Effector memory CD4-positive, alpha-beta T cell (primary cell): ENCODE measurements at places on chromosomes 11 and 22.

GRCh38 chr22:38872172-38872830 lies at the start of gene CBX6:
Gene CBX6, minus strand, starts transcription at chr22:38872216. Its CDS starts 26 bp downstream, at chr22:38872190.
- H3K36me3 ChIP-seq, result peaks cover 20% of the 10 kb centered on the region
- H3K4me3 ChIP-seq, result peak within 1 kb of the TSS; percentile 90

GRCh38 chr11:111922803-111923202 lies 4.1 kb downstream of the C11orf52 start:
- H3K36me3 ChIP-seq, result no peaks in the 10 kb centered on the region
- no peak overlapping the region for H3K4me3 ChIP-seq
- DNase-seq, result no peak
- no peaks in the 10 kb centered on the region for H3K27me3 ChIP-seq
- no peak overlapping the region for H3K27ac ChIP-seq

DNA sequence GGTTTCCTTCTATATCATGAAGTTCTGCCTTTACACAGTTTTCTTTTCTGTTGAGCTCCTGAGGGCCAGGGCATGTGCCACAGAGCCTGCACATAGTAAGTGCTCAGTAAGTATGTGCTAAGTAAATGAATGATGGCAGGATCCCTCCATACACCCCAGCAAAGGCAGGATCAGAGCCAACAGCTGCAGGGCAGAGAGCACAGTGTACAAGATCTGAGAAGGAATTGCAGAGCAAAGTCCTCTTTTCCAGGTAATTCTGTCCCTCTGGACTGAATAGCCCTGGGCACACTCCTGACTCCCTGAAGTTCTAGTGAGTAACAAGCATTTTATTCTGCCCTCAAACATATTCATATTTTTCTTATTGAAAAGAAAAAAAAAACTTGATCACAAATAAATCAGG lies 117.7 kb downstream of the GALNT18 start:
- DNase-seq, result no peak
- H3K4me1 ChIP-seq, result no peaks in the 10 kb centered on the region
- no peak overlapping the region for H3K4me3 ChIP-seq
- no peak overlapping the region for H3K27ac ChIP-seq
- no peaks in the 10 kb centered on the region for H3K36me3 ChIP-seq

- H3K27ac ChIP-seq, result peak overlapping the region; percentile 54
- H3K36me3 ChIP-seq, result peaks cover 33% of the 10 kb centered on the region
- no peak overlapping the region for H3K4me3 ChIP-seq
- DNase-seq, result no peak
- H3K4me1 ChIP-seq, result peaks cover 97% of the 10 kb centered on the region
- H3K27me3 ChIP-seq, result no peaks in the 10 kb centered on the region
Observed at GRCh38 chr11:73972620-73973449, 9.8 kb downstream of the UCP2 start.

DNA sequence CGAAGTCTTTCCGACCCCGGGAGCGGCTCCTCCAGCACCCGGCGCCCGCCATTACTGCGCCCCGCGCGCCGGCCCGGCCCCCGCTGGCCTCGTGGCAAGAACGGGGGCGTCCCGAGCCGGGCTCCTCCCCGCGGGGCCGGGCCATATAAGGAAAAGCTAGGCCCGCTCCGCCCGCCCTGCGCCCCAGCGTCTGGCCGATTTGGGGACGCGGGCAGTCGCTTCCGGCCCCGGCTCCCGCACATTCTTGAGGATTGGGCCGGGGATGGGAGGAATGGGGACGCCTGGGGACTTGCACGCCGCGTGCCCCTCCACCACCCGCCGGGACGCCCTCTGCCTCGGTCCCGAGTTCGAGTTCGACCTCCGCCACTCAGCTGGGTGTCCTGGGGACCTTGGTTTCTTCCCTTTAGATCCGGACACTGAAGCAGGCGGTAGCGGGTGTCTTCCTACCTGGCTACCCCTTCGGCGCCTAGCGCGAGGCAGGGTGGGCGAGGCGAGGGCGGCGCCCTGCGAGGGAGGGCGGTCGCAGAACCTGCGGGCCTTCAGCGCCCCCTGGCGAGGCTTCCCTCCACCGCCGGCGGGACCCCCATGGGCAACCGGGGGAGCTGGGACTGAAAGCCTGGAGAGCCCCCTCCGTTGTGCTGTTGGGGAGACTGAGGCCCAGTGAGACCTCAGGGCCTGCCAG lies 3.8 kb downstream of the SMTN start:
- peak overlapping the region; percentile 78 for H3K4me3 ChIP-seq
- peak overlapping the region; percentile 76 for H3K27ac ChIP-seq
- H3K27me3 ChIP-seq, result no peaks in the 10 kb centered on the region
- no peaks in the 10 kb centered on the region for H3K36me3 ChIP-seq
- peaks cover 25% of the 10 kb centered on the region for H3K4me1 ChIP-seq

GRCh38 chr11:62153087-62153395 lies 29.2 kb downstream of the INCENP start:
- H3K36me3 ChIP-seq, result peaks cover 33% of the 10 kb centered on the region
- no peak for DNase-seq
- no peaks in the 10 kb centered on the region for H3K4me1 ChIP-seq
- H3K27me3 ChIP-seq, result no peaks in the 10 kb centered on the region
- no peak overlapping the region for H3K4me3 ChIP-seq

GRCh38 chr11:68914761-68915160 lies 11.1 kb downstream of the IGHMBP2 start:
- no peak overlapping the region for H3K27ac ChIP-seq
- peaks cover 66% of the 10 kb centered on the region for H3K36me3 ChIP-seq
- no peak for DNase-seq
- H3K4me1 ChIP-seq, result no peaks in the 10 kb centered on the region
- no peak overlapping the region for H3K4me3 ChIP-seq

- H3K36me3 ChIP-seq, result no peaks in the 10 kb centered on the region
- no peaks in the 10 kb centered on the region for H3K4me1 ChIP-seq
- no peaks in the 10 kb centered on the region for H3K27me3 ChIP-seq
Observed at GRCh38 chr11:79471071-79471844, 30.4 kb upstream of the TENM4 start.

DNA sequence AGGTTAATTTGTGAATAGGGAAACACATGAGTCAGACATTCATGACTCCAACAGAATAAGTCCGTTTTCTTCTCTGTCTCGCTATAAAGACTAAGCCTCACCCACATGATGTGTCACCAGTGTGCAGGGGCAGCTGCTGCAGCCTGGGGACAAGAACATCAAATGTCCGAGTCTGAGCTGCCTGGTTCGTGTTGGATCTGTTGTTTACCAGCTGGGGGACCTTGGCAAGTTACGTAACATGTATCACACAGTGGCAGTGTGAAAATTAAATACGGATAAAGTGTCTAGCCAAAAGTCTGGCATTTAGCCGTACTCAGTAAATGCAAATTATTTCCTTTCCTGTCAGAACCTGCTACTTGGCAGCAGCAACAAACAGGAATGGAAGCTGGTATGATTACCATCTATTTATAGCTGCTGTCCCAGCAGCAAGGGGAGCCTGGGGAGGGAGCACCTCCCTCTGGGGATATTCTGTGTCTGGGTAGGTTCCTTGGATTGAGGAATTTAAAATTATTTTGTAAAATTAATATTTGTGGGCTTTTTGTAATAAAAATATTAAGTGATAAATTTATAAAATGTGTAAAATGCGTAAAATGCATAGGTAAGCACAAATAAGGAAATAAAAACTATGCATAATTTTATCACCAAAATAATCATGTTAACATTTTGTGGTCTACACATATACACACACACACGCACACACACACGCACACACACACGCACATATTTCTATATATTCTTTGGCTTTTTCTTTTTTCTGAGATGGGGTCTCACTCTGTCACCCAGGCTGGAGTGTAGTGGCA lies 1.3 kb upstream of the CLDN25 start:
- H3K27me3 ChIP-seq, result no peaks in the 10 kb centered on the region
- no peak for DNase-seq
- no peak overlapping the region for H3K27ac ChIP-seq
- H3K4me3 ChIP-seq, result no peak overlapping the region
- no peaks in the 10 kb centered on the region for H3K4me1 ChIP-seq

GRCh38 chr22:22047776-22048175 lies 65.2 kb upstream of the TOP3B start:
- H3K27me3 ChIP-seq, result no peaks in the 10 kb centered on the region
- H3K36me3 ChIP-seq, result no peaks in the 10 kb centered on the region
- no peak overlapping the region for H3K4me3 ChIP-seq
- no peaks in the 10 kb centered on the region for H3K4me1 ChIP-seq

DNA sequence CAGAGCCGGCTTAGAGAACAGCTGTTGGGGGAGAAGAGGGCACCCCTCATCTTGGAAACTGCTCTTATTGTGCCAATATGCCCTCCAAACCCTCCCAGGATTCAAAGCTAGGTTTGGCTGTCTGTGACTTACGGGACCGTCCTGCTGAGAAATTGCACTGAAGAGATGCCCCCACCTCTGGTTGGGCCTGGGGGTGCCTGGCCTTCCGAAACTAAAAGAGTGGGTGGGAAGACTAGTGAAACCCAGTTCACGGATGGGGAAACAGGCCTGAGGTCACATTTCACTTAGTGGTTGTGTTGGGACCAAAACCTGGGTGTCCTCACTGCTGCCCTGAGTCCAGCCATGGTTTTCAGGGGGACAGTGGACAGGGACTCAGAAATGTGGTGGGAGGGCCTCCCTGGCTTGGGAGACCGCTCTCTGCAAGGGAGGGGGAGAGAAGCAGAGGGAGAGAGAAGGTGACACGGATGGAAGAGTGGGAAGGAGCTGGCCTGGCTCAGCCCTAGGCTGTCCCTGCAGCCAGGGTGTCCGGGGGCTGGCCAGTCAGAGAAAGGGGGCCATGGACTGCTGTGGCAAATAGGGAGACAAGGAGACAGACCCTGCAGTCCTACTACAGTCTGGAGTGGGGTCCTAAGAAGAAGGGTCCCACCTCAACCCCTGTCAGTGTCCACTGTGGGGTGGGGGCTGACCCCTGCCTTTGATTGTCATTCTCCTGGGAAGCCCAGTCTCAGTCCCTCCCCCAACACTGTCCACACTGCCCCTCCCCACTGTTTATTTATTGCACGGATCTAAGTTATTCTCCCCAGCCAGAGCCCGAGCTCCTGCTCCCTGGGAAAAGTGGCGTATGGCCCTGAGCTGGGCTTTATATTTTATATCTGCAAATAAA lies 13.6 kb downstream of the MAFF start:
- H3K27ac ChIP-seq, result no peak overlapping the region
- DNase-seq, result no peak
- no peaks in the 10 kb centered on the region for H3K27me3 ChIP-seq
- no peaks in the 10 kb centered on the region for H3K36me3 ChIP-seq

DNA sequence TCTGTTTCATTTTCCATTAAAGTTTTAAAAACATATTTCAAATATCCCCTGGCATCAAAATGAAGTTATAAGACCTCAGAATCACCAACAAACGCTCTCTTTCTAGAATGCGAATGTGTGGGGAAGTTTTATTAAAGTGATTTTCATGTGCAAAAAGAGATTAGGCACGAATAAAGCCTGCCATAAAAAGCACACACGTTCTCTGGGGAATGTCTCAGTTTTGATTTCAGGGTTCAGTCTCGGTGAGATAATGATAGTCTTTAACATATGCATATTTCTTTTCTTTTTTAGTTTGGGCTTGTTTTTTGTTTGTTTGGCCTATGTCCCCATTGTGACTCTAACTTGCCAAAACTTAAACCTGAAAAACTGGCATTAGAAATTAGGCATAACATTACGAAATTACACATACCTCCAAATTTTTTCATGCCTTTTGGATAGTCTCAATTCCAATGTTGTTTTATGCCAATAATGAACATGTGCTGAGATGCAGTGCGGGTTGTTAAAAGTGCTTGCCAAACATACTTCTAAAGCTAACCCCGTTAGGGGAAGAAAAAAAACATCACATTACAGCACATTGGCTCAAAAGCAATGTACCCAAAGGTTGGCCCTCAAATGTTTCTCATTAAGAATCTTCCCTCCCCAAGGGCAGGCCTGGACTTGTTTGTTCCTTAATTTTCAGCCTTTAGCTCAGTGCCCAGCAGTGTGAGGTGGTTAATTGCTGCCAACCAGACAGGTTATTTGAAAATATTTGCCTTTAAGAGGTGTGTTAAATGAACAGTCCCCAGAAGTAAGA lies 33.2 kb upstream of the FBLN1 start:
- no peaks in the 10 kb centered on the region for H3K27me3 ChIP-seq
- no peak for DNase-seq
- no peaks in the 10 kb centered on the region for H3K4me1 ChIP-seq
- H3K27ac ChIP-seq, result no peak overlapping the region

GRCh38 chr11:129427816-129428406 lies 52.3 kb downstream of the BARX2 start:
- H3K27ac ChIP-seq, result no peak overlapping the region
- no peak overlapping the region for H3K4me3 ChIP-seq
- no peaks in the 10 kb centered on the region for H3K36me3 ChIP-seq
- DNase-seq, result no peak
- no peaks in the 10 kb centered on the region for H3K4me1 ChIP-seq
